ENCODE measurements at places on chromosomes 4 and X.

DNA sequence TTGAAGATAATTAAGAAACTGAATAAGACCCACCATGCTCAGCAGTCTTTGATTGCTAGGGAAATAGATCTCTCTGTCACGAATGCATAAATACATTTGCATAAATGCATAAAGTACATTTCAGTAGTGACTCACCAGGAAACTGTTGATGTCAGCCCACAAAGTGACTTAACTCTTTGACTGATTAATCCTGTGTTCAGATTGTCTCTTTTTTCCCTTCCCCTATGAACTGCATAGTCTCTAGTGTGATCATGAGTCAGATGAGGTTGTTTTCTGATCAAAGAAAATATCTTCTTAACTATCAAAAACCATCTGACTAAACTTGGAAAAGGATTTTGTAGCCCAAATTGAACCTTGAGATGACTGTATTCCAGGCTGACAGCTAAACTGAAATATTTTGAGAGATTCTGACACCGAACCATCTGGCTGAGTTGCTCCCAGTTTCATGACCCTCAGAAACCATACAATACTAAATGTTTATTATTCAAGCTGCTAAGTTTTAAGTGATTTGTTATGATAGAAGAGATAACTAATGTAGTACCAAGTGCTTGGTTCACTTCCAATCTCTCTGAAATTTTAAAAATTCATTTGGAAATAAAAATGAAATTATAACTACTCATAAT is 1381.5 kb upstream of the AGA start:
- DNase-seq, result no peak

DNA sequence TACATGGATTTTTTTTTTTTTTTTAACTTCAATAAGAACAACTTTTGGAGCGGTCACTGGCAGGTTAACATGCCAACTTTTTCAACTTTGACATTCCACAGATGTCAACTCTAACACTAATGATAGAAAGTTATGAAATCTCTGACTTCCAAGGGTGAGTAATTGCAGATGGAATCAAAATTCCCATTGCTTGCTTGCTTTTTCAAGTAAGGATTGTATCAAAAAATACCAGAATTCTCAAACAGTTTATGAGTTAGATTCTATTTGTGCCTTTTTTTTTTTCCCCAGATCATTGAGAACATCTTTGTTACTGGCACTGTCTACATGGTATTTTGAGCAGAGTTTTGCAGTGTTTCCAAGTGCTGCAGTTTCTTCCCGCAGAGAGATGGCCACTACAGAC is 50.3 kb upstream of the OTUD4 start:
- no peak for DNase-seq

DNA sequence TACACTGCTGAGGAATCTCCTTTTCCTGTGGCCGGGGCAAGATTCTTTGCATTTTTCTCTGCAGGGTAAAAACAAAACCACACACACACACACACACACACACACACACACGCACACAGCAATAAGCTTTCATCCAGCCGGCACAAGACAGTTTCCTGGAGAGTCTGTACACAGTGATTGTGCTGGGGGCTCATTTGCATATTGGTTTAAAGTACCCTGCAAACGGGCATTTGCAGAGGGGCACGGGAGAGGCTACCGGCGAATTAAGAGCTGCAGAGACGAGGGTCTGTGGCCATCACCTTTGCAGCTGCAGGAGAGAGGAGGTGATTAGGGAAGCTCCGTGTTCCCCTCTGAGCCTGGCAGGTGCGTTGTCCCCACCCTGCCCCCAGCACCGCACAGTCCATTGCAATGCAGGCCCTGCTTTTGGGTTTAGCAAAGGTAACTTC is 219.9 kb downstream of the SHOX start:
- no peak for DNase-seq

DNA sequence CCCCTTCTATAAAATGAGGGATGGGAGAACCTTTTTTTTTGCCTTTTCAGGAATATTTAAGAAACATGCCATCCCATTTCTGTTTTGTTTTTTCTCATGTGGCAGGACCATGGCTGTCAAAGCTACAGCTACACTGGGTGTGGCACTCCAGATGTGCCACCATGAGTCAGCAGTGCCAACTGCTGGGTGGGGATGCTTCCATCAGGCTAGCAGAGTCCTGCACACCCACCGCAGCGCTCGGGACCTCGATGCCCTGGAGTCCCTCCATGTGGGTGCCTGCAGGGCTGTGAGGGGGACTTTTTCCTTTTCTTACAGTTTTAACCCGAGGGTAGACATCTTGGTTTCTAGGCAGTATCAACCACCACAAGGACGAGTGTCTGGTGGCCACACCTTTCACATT is 352.6 kb downstream of the NR3C2 start:
- DNase-seq, result no peak

GRCh38 chr4:138003248-138003647 is 238.9 kb downstream of the SLC7A11 start:
- no peak for DNase-seq

DNA sequence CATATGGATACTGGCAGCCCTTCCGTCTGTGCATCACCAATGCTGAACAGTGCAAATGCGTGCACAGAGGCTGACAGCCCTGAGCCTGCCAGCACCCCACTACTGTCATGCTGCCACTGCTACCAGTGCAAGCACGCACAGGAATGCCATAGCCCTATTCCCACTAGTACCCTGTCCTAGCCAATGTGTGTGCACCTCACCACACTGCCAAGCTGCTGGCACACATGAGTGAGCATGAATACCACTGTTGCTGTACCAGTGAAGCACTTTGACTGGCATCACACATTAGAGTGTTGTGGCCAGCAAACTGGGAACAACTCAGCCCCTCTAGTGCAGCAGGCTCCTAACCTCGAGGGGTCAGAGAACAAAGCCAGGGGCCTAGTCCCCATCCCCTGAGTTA is 102.9 kb upstream of the PCDH10 start:
- no peak for DNase-seq

- DNase-seq, result no peak
These were observed 4.5 kb upstream of the SH3TC1 start for GRCh38 chr4:8194306-8195242.

- no peak for DNase-seq
These were observed 109.3 kb downstream of the AFF2 start for GRCh38 chrX:148609515-148610327.

DNA sequence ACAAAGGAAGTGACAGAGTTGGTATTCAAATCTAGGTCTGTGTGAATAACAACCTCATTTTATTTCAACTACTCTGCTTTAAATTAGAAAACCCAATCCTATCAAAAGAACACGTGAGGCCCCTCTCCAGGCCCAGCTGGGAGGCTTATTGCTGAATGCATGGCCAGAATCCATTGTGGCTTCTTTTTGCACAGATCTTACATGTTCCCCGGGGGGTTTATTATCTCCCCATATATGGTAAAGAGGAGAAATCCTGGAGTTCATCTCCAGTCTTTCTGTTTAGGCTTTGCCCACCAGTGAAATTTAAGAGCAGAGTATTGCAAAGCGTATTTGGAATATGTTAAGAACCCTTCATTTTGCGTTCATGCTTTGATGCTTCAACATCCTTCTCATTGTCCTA is 655.6 kb downstream of the IL1RAPL1 start:
- DNase-seq, result no peak

- DNase-seq, result no peak
These were observed 884 bp downstream of the IDH3G start for GRCh38 chrX:153793291-153793690.

DNA sequence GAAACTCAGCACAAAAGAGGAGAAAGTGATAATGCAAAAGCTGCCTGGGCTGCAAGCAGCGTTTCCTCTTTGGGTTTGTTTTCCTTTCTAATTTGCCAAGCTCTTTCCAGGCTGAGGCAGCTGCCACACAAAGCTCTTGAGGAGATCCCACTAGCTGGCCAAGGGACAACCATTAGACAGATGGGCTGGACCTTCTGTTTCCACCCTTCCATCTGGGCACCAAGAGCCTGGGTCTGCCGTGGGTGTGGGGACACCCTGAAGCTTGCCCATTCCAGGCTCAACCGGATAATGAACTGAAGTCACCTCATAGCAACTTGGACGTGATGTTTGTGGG is 194.6 kb upstream of the C1QTNF7 start:
- DNase-seq, result no peak

GRCh38 chr4:30461218-30461617 is 259.0 kb upstream of the PCDH7 start:
- no peak for DNase-seq

DNA sequence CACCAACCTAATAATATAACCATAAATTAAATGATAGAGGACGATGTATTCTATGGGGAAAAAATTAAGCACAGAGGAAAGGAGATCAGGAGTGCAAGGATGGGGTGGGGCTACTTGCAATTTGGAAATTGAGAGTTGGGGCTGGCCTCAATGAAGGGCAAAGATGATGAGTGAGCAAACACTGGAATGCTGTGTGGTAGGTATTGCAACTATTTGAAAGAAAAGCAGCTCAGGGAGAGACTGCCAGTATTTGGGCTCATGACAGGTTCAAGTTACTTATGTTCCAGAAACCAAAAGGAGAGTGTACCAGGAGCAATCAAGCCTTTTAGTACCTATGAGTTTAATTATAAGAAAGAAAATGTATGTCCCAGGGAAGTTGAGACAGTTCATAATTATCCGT is 47.4 kb downstream of the ASIC5 start:
- no peak for DNase-seq

- no peak for DNase-seq
These were observed 132.2 kb upstream of the AGA start for GRCh38 chr4:177574446-177574845.

DNA sequence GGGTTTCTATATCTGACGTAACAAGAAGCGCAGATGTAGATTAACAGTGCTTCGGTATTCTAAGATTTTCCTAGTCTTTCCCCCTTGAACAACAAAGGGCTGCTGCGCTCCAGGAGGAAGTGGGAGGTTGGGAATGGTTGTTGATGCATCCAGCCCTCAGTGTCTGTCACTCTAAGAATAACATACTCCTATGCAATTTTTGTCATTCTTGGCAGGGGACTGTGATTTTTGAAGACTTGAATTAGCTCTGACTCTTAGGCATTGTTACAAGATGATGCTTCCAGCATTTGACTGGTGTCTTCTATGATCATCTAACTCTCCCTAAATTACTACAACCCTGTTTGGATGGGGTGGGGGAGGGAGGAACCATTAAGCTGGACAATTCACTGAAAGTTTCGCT is 394.2 kb downstream of the ARHGAP24 start:
- no peak for DNase-seq

GRCh38 chr4:53507671-53508286 is 83.5 kb downstream of the LNX1 start:
- DNase-seq, result no peak

DNA sequence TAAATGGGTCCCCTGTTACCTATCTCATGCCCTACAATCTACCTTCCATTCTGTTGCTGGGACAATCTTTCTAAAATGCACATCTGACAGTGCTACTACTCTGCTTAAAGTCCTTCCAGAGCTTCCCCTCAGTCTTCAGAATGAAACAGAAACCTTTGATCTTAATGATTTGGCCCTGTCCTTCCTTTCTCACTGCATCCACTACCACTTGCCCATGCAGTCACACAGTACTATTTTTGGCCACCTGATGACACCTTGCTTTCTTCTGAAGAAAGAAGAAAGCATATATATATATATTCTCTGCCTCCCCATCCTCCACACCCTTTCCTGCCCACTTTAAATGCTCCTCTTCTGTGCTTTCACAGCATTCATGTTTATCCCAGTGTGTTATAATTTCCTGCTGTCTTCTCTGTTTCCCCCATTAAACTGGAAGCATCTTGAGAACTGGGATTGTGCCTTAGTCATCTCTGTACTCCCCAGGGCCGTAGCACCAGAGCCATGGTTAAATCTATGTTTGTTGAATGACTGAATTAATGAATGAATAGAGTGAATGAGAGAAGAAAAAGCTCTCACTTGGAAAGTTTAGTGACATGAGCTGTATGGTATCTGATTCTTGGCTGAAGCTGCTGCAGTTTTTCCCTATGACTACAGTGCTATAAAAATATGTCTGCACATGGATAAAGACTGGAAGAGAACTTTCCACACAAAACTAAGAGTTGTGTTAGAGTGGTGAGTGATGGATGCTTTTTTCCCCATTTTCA is 56.2 kb downstream of the RTL9 start:
- no peak for DNase-seq

DNA sequence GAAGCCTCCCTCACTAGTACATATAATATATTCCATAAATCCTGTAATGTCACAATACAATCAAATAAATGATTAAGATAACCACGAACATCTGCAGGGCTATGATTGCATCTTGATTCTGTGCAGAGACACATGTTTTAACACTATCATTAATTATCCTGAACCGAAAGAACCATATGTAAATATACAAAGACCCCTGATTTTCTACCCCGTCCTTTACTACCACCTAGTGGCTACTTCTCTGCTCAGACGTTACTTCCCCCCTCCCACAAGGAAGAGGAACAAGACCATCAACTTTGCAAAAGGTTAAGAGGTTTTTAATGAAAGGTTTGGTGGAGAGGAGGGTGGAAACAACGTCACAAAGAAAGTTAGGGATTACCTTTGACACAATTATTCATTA is 134.0 kb downstream of the COL4A6 start:
- no peak for DNase-seq

- no peak for DNase-seq
These were observed 257.7 kb downstream of the OPHN1 start for GRCh38 chrX:68175562-68175961.

DNA sequence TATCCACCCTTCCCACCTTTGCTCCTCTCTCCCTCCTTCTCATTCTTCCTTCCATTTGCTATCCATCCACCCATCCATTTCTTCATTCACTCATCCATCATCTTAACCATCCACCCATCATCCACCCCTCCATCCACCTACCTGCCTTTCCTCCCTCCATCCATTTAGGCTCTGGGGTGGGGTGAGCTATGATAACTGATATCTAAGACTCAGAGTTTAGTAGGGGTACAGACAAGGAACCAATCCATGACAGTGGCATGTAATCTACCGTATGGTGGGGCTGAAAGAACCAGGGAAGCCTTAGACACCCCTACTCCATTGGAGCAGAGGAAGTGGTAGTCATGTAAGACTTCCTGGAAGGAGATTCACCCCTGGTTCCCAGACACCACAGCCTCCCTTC is 23.2 kb downstream of the PSAPL1 start:
- no peak for DNase-seq

DNA sequence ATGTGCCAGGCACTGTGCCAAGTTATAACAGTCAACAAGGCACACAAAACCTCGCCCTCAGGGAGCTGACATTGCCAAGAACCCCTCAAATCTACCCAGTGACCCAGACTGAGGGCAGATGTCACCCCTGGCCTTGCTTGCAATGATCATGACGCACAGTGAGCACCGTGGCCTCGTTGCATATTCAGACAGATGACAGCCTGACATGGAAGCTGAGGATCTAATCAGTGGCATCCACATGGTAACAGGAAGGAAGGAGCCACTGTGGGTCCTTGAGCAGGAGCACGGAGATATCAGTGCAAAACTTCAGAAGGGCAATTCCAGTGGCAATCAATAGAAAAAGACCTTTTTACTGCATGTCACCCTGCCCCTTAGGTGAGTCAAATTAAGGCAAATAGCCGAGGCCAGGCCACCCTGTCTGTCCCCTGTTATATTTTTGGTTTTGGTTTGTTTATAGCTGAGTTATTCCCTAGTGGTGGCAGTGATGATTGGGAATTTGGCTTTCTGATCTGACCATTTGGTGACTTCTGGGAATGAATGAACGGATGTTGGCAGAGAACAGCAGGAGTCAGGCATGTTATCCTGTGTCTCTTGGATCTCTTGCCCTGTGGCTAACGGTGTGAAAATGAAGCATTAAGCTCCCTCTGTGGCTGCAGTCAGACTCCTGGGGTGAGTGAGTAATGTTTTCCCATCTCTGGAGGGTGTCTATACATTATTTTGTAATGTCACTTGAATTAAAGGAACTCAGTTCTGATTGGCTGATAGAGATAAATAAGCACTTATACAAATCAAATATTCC is 20.4 kb downstream of the WDR13 start:
- DNase-seq, result no peak

GRCh38 chr4:4871242-4871572 is 11.7 kb downstream of the MSX1 start:
- no peak for DNase-seq

Data from NCI-H460 (cell line).